ENCODE measurements at places on chromosomes 1 and 21. TPM values are rescaled to one million over a fixed set of nuclear protein-coding genes. Genes with fewer than 3 reads are reported as not detected.
A peak's percentile ranks its signal among the peaks of the same experiment; 100 is the strongest.

PRKAB2 gene
- 23.6 TPM for total RNA-seq

ZFP69 gene
- 4.4 TPM for total RNA-seq

CCDC185 gene
- total RNA-seq, result not detected

SH3BP5L gene
- total RNA-seq, result 23.6 TPM

ATP1A2 gene
- total RNA-seq, result 0.72 TPM

GRCh38 chr1:150150133-150151021, 661 bp downstream of the PLEKHO1 start:
- H3K27ac ChIP-seq, result peak overlapping the region; percentile 85
- H3K27me3 ChIP-seq, result no peaks in the 10 kb centered on the region
- H3K4me1 ChIP-seq, result peaks cover 33% of the 10 kb centered on the region
- H3K4me3 ChIP-seq, result peak overlapping the region; percentile 82
- H3K36me3 ChIP-seq, result peaks cover 31% of the 10 kb centered on the region

- H3K36me3 ChIP-seq, result no peaks in the 10 kb centered on the region
- no peaks in the 10 kb centered on the region for H3K27me3 ChIP-seq
These were observed 87.0 kb upstream of the ZC3H11B start for GRCh38 chr1:219699870-219700269.

DNA sequence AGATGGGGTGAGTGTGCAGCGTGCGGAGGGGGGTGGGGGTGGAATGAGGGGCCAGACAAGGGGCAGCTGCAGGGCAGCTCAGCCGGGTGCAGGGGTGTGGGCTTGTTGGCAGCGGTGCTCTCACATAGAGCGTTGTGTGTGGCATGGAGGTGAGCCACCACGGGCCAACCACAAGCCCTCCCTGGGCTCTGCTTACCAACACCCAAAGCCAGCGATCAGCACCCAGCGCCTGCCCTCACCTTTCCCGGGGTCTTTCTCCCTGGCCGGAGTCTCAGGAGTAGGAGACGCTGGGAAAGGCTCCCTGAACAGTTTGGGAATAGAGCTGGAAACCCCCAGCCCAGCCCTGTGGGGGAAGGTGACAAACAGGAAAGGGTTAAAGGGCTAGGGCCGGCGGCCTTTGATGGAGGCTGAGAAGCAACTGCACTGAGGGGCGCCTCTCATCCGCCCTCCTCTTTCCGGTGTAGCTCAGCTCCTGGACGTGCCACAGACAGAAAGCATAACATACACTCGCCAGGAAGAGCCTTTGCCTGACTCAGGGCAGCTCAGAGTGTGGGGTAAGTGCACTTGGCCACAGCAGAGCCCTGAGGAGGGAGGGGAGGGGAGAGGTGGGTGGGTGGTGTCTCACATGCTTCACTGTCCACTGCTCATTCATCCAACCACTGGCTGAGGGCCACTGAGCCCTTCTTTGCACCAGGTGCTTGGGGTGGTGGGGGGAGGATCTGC, 577 bp downstream of the IKBKE start:
- H3K4me1 ChIP-seq, result peaks cover 32% of the 10 kb centered on the region
- DNase-seq, result peak; percentile 95
- peak overlapping the region; percentile 95 for H3K4me3 ChIP-seq
- peaks cover 16% of the 10 kb centered on the region for H3K36me3 ChIP-seq
- H3K27ac ChIP-seq, result peak overlapping the region; percentile 87

GRCh38 chr1:239056940-239057339, 329.4 kb upstream of the CHRM3 start:
- no peaks in the 10 kb centered on the region for H3K27me3 ChIP-seq
- DNase-seq, result no peak
- no peak overlapping the region for H3K27ac ChIP-seq
- no peaks in the 10 kb centered on the region for H3K4me1 ChIP-seq
- H3K4me3 ChIP-seq, result no peak overlapping the region
- H3K36me3 ChIP-seq, result no peaks in the 10 kb centered on the region

- H3K4me3 ChIP-seq, result no peak overlapping the region
- no peak for DNase-seq
- no peaks in the 10 kb centered on the region for H3K4me1 ChIP-seq
- no peaks in the 10 kb centered on the region for H3K27me3 ChIP-seq
- no peaks in the 10 kb centered on the region for H3K36me3 ChIP-seq
These were observed 166.8 kb downstream of the BACH1 start for GRCh38 chr21:29465546-29465945.

DNA sequence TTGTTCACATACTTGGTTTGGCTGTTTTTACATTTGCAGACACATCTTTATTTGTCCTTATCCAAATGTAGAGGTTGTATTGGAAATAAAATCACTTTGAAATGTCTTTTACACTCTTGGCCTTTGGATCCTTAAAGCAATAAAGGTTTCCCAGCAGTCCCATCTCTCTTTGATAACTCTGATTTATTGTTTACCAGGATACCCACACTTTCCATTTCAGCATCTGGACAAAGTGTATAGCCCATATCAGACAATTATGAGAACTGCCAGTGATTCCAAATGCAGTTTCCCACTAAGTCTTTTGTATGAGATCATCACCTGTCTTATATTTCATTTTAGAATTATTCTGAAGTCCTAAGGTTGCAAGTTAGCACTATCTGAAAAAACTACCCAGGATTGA, 114.7 kb downstream of the NEK7 start:
- peaks cover 19% of the 10 kb centered on the region for H3K36me3 ChIP-seq
- no peaks in the 10 kb centered on the region for H3K27me3 ChIP-seq
- H3K4me1 ChIP-seq, result peaks cover 72% of the 10 kb centered on the region
- peak overlapping the region; percentile 26 for H3K27ac ChIP-seq
- DNase-seq, result no peak

DNA sequence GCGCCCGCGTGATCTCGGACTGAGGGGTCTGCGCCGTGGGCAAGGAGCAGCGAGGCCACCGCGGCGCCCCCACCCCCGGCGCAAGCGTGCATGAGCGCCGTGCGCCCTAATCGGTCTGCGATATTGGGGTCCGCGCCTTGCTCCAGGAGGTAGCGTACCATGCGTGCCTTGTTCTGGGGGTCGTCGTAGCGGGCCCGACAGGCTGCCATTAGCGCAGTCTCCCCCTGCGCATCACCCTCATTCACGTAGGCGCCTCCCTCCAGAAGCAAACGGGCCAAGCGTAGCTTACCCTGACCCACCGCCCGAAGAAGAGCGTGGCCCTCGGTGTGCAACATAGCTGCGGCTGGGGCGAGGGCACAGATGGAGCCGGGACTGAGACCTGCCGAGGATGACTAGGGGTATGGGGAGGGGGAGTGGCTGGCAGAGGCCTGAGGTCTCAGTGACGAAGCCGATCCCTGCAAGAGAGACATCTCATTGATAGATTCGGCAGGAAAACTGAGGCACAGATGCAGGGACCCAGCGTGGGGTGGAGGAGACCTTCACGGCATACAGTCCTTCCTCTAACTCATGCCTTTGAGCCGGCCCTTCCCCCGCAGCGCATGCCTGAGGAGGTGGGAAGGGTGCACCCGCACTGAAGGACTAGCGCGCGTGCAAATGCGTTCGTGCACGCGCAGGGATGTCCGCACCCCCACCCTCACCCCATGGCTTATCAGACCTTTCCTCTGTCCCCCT, 2.8 kb downstream of the ANKRD34A start:
- H3K27me3 ChIP-seq, result no peaks in the 10 kb centered on the region
- no peaks in the 10 kb centered on the region for H3K36me3 ChIP-seq
- DNase-seq, result peak; percentile 82
- H3K27ac ChIP-seq, result peak overlapping the region; percentile 35
- H3K4me1 ChIP-seq, result peaks cover 53% of the 10 kb centered on the region

Data from osteoblast (primary cell).